Ammon's horn (tissue), 1 donor: ENCODE measurements at places on chromosomes 5 and 9.

- no peak for DNase-seq
These were observed 15.7 kb upstream of the CEP120 start for GRCh38 chr5:123438902-123439301.

DNA sequence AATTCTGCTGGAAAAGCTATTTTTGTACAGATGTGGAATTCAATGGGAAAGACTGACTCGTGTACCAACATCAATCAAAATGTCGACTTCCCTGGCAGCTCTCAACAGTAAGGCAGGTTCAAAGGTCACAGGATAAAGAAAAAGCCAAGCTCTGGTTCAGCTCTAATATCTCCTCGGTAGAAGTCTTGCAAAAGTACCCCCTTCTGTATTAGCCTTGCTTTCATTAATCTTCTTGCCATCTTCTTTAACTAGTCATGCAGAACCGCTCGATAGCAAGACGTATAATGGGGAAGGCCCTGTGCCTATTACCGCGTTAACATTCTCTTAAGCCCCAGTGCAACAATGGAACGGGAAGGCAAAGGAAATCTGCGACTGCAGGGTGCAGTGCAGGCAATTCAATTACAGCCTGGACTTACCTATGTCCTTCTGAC is 201.2 kb downstream of the GAPVD1 start:
- no peak for DNase-seq

DNA sequence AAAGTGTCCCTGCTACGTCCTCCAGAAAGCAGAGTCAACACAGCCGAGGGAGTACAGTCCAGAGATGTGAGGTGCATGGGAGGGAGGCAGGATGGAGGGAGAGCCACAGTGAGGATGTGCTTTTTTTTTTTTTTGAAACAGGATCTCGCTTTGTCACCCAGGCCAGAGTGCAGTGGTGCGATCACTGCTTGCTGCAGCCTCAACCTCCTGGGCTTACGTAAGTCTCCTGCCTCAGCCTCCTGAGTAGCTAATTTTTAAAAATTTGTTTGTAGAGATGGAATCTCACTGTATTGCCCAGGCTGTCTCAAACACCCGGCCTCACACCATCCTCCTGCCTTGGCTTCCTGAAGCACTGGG is 33.2 kb upstream of the ALDH1B1 start:
- DNase-seq = no peak

- no peak for DNase-seq
These were observed 22.1 kb downstream of the FAM240B start for GRCh38 chr9:38697776-38698300.

- DNase-seq = no peak
These were observed 242.8 kb downstream of the CDH18 start for GRCh38 chr5:19745247-19745646.

GRCh38 chr9:121308765-121309164 is 40.8 kb downstream of the GSN start:
- no peak for DNase-seq

DNA sequence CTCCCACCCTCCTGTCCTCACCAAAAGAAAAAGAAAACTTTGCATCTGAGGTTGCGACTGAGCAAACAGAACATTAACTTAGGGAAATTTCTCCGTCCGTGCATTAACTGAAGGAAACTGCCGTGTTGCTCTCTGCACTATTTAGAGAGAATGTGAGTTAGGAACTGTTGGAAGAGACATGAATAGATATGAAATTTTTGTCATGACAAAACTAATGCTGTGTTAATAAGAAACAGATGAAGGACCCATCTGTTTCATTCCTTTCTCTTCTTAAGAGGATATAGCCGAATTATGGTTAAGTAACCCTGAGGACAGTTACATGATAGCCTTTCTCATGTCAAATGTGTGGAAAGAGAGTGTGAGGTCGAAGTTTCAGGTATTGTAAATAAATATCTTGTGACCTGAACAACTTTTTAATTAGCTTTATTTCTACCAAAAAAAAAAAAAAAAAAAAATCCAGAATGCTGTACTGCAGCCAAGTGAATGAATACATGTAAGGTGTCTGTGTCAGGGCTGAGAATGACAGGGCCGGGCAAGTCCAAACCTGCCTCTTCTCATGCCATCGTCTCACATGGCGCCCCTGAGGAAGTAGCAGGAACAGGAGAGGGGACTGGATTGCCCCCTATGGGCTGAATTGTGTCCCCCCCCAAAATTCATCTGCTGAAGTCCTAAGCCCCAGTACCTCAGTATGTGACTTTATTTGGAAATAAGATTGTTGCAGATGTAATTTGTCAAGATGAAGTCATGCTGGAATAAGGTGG is 35.6 kb upstream of the ANKRD33B start:
- DNase-seq = no peak

- DNase-seq = no peak
These were observed 142.6 kb upstream of the GAS1 start for GRCh38 chr9:87089929-87090328.

DNA sequence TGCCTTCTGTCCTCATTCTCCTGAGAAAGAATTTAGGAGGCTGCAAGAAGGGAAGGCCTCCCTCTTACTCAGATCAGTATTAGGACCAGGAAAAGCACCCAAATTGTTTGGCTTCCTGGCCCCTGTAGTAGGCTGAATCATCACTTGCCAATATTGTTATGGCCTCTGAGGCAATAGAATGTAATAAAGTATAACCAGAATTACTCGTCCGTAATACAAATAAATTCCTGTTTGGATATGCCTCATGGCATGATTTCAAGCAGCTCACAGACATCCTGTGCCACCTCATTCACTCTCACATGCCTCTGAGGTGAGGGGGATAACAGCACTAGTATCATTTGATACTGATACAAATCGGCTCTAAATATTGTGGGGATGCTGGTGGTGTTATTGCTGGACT is 427.3 kb downstream of the ISL1 start:
- no peak for DNase-seq
